ENCODE measurements at places on chromosomes 1 and 21.

DNA sequence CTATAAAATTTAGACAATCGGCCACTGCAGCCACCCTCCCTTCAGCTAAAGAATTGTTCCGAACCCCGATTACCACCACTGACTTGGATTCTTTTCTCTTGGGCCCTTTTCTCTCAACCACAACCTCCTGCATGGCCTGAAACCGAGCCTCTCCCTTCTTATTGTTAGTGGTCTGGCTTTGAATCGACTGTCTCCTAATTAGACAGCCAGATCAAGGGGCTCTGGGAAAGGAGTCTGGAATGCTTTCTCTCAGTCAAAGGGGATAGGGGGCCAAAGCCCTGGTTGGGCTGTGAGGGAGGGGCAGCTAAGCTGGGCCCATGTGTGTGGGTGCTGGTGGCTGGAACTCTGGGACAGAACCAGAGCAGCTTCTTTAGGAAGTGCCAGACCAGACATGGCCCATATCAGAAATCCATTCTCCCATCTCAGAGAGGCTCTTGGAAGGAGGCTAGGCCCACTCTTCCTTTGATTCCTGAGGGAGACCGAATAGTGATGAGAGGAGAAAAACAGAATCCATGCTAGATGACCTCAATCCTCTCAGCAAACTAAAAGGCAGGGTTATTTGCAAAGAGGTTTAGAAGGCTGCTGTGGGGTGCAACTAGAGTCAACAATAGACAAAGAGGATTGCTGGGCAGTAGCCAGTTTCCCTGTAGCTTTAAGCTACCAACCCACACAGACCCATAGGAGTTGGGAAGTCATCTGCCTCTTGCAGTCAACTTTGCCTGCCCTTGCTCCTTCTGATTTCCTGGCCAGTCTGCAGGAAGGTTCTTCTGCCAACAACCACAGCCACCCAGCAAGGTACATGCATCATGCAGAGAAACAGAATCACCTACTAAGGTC is 117.6 kb downstream of the AK5 start:
- no peak for DNase-seq

DNA sequence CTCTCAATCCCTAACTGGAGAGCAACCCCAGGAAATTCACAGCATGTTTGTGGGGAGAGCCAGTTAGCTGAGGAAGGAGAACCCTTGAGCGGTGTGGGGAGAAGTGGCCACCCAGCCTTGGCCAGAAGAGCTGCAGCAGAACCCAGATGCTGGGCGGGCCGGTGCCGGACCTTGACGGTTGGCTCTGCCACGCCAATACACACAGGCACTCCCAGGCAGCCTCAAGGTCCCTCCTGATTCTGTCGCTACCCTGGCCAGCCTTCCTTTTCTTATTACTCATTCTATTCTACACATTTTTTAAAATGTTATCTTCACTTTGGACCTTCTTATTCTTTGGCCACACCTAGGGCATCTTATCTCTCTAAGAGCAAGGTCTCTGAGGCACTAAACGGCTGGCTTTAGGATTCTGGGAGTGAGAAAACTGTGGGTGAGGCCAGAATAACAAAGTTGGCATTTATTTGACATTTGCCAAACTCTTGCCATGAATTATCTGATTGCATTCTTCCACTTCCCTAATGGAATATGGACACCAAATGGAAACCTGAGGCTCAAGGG is 50.4 kb upstream of the GPR37L1 start:
- DNase-seq, result no peak

GRCh38 chr1:214633686-214634085 is 30.7 kb downstream of the CENPF start:
- no peak for DNase-seq

DNA sequence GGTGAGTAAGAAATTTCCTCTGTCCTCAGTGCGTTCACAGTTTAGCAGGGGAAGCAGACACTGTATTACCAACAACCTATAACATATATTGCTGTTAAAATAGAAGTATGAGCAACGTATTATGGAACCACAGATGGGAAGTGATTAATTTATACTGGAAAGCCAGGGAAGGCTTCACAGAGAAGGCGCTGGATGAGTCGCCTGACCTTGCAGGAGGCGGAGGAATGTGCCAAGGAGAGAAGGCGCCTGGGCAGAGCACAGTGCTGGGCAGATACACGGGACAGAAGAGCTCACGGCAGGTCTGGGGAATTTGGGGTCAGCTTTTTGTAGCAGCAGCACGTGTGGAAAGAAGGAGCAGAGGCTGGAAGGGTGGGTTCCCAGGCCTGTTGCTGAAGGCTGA is 116.3 kb downstream of the DHRS3 start:
- no peak for DNase-seq

DNA sequence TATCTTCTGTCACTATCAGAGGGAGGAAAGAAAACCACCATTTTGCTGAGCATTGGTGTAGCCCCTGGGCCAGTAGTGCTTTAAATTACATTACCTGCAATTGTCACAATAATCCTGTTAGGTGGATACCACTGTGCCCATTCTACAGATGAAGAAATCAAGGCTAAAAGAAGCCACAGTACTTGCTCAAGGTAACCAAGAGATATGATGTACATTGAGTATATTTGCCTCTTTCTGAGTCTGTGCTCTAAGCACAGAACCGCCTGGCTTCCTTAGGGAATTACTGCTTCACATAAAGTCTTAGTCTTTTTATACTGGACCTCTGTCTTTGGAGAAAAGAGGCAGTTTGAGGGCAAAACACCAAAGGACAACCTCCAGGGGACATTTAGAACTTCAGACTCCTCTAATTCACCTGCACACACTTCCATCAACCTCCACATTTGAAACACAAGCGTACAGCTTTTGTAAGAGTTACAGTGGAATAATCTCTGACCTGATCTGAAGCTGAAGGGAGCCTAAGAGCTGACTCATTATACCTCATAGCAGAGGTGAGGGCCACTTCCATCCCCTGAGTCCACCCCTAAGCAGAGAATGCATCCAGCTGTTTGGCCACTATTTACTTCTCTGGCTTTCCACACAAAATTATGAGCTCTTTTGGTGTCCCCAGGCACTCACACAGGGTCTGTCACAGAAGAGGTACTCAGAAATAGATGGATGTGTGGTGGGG is 61.8 kb downstream of the PLPP3 start:
- DNase-seq, result no peak

- DNase-seq, result no peak
Observed at GRCh38 chr1:20974069-20974468, 187.0 kb upstream of the HP1BP3 start.
